ENCODE measurements at places on chromosomes 11 and 22.
A peak's percentile ranks its signal among the peaks of the same experiment; 100 is the strongest.

GRCh38 chr11:1887451-1888346 lies 4.0 kb downstream of the PRR33 start:
- DNase-seq: no peak

- no peak for DNase-seq
These were observed 38.3 kb upstream of the IGSF9B start for GRCh38 chr11:133995066-133995465.

DNA sequence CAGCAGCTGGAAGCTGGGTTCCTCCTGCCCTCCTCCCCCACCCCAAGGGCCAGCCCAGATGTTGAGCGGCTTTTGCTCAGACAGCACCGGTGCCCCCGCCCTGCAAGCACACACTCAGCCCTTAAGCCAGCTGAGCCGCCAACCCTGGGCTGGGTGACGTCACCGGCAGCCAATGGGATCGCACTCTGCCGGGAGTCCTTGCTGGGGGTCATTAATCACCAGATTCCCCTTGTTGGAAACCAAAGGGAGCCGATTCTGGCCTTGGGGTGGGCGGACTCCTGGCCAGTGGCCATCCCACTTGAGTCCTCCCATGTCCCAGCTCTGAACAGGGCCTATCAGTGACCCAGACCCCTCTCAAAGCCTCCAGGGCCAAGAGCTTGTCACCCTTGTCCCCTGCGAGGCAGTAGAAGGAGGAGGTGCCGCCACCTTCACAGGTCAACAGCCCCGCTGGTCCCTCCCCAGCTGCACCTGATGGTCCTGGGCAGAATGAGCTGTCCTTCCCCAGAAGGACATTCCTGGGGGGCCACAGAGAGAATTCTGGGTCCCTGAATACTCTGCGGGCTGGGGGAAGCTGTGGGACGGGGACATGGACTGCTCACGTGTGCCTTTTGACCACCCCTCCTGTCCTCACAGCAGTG lies 7.4 kb downstream of the DUSP8 start:
- DNase-seq: no peak

- no peak for DNase-seq
These were observed 3.2 kb downstream of the LRRC4C start for GRCh38 chr11:41456269-41456668.

DNA sequence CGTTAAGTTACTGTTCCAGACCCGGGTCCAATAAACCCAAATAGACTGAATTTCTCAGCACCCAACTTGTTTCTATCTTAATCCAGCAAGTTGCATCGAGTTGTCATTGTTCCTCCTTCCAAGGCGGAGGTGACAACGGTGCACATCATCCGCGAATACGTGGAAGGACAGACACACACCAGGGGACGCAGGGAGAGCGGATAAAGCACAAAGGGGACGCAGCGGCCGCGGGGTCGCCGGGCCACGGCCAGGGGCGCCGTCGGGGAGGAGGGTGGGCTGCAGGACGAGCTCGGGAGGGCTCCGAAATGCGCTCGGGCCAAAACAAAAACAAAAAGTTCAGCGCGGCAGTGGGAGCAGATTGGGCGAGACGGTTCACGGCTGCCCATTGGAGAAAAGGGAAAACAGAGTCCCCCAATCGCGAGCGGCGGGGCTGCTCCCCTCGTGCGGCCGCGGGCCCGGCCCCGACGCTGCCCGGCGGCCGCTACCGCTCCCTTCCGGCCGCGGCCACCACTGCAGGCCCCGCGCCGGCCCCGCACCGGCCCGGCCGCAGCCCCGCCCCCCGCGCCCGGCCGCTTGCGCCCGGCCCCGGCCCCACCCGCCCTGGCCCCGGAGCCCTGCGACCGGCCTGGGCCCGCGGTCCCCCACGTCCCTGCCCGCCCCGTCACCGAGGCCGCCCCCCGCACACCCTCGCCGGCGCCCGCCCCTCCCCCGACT lies 518 bp downstream of the KMT5B start:
- peak; percentile 68 for DNase-seq

DNA sequence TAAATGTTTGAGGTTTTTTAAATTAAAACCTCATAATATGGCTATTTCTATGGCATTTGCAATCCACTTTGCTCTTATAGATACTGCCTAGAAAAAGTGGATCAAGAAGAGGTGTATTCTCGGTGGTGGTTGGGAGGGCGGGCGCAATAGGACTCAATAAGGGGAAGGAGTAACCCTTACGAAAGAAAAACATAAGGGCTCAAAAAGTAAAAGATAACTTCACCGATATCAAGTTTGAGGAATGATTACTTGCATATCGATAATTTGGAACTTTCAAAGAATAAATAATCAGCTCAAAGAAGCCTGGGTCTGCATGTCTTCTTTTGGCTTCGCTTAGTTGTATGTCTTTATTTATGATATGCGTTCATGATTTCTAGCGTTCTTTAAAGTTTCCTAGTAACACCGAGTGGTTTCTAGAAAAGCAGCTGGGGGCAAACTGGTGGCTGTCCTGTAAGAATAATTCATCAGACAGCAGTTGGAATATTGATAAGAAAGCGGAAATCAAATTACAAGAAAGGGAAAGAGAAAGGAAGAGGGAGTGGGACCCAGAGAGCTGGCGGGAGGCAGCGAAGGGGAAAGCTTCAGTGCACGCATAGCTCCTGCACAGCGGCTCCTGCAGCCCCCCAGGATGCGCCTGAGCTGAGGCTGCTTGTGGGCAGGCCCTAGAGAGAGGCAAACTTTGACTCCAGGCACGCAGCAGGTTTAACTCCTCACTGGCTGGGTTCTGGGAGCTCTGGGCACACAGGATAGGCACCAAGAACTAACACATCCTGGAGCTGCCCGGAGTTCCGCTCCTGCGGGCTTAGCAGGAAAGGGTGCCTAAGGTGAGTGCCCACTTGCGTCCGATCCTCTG lies 9.1 kb upstream of the FLI1 start:
- no peak for DNase-seq

- DNase-seq: no peak
These were observed 117.5 kb downstream of the PKNOX2 start for GRCh38 chr11:125281831-125282595.

GRCh38 chr22:44577391-44578109 lies 79.5 kb upstream of the RTL6 start:
- no peak for DNase-seq

DNA sequence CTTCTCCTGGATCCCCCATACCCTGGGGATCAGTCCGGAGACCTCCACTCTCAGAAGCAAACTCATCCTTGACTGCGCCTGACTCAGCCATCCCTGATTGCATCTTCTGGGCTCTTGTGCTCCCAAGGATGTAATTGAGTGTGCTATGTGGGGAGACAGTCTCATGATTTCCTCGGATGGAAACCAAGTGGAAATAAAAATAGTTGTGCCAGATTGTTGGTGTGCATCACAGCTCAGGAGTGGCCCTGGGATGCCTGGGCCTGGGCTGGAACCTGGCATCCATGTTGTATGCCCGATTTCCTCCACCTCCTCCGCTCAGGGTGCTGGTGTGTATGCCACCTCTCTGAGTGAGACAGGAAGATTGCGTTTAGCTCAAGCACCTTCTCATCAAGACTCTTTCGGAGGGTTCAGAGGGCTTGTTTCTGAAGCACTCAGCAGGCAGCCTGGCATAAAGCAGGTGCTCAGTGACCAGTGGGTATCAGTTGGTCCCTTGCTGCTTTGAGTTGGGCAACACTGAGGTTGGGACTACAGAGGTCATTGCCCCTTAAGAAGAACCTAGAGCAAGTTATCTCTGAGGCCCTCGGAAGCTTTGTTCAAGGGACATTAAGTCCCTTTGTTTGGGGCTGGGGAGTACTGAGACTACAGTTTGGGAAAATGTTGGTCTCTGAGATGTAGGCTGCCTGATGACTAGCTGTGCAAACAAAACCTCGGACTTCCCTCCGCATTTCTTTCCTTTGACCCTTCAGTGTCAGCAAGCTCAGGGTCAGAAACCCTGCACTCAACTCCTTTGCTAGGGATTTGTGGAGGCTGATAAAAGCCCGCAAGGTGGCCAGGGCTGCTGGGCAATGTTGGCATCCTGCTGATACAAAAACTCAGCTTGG lies 24.8 kb upstream of the MICAL2 start:
- DNase-seq: no peak

DNA sequence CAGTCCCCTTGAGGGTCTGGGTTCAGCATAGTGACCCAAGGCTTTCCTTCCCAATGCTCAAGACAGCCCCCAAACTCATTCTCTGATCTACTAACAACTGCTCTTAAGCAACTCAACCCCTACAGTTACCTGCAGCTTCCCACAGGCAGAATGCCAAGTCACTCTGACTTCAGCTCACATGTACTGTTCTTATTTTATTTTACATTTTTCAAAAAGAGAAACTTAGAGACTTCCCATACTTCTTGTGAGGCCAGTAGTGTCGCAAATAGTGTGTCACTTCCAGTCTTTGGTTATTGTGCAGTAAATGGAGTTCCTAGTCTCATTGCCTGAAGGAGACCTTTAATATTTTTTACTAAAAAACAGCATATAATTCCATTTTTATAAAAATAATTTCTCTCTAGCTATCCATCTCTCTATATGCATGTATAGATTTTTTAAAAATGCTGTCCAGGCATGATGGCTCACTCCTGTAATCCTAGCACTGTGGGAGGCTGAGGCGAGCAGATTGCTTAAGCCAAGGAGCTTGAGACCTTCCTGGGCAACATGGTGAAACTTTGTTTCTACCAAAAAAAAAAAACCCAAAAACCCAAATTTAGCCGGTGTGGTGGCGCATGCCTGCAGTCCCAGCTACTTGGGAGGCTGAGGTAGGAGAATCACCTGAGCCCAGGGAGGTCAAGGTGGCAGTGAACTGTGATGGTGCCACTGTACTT lies 41.8 kb downstream of the ENTHD1 start:
- DNase-seq: no peak
